Suppressor macrophage treated with lipopolysaccharide for 1 hour (primary cell): ENCODE measurements at places on chromosomes 7 and 10.
A peak's percentile ranks its signal among the peaks of the same experiment; 100 is the strongest.

DNA sequence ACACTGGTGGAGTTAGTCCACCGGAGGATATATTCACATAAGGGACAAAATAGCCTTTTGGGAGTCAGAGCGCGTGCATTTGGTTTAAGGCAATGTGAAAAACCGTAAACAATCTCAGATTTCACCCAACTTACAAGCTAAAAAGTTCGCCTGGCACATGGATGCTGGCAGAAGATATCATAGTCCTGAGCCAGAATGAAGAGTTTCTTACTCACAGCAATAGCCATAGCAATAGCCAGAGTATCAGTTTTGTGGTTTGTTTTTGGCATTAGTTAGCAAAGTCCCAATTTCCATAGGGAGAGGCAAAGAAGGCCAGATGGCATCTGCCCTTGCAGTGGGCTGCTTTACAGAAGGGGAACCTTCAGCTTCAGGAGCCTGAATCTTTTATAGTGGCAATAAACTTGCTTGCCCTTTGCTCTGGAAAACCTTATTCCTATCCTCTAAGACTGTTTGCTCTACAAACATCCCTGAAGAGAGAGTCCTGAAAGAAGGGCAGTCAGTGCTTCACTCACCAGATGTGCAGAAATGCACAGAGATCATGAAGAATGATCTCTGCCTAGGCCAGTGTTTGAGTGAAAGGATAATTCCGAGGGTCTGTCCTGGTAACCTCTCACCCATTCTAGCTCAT lies 28.7 kb upstream of the RSBN1L start:
- DNase-seq: no peak

DNA sequence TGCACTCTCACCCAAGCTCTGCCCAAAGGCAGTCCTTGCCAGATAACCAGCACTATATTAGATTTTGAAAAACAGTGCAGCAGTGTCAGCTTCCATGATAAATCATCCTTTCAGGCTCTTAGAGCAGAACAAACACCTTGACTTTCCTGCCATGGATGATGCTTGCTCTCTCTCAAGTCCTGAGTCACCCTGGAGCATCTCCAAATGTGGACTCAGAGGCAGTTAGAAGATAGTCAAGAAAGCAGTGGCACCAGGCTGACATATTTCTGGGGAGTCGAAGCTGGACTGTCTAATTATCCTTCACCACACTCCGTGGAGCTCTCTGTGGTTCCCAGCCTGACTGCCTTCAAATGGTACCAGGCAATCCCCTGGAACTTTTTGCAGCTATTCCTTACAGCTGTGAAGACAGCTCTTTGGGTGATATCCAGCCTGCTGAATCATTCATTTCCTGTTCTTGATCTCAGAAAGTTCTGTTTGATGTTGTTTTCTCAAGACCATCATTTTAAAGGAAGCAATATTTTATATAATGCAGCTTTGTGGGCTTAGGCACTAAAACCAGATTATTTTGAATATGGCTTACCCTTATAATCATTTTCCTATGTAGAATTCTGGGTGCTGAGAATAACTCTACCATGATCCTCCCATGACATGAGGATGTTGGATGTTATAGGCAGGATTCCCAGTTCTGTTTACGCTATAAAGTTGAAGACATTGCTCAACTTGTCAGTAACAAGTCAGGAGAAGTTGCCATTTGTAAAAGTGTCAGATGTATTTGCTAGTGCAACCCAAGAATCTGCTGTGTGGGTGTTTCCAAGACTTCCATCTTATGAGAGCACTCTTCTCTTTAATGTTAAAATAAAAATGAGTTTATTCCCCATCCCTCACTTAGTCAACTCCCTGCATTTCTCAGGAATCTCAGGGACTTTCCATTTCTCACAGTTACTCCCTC lies 233.8 kb downstream of the C7orf25 start:
- DNase-seq: no peak

- DNase-seq: no peak
Measured at GRCh38 chr7:80720146-80720545, 81.7 kb downstream of the CD36 start.

GRCh38 chr10:97463363-97464132 lies 17.6 kb downstream of the ZDHHC16 start:
- DNase-seq: peak; percentile 58

- DNase-seq: no peak
Measured at GRCh38 chr10:24762161-24762924, 38.7 kb upstream of the ARHGAP21 start.

- no peak for DNase-seq
Measured at GRCh38 chr7:22179442-22179879, 177.5 kb downstream of the RAPGEF5 start.

- no peak for DNase-seq
Measured at GRCh38 chr10:24177636-24178035, 31.3 kb upstream of the KIAA1217 start.

GRCh38 chr10:88289342-88289741 lies 293.8 kb downstream of the RNLS start:
- DNase-seq: no peak

GRCh38 chr10:96441987-96442643 lies 71.6 kb downstream of the TLL2 start:
- DNase-seq: no peak
